HFFc6 (cell line): ENCODE measurements at places on chromosomes 6 and 20. TPM values are rescaled to one million over a fixed set of nuclear protein-coding genes. Genes with fewer than 3 reads are reported as not detected.

DNA sequence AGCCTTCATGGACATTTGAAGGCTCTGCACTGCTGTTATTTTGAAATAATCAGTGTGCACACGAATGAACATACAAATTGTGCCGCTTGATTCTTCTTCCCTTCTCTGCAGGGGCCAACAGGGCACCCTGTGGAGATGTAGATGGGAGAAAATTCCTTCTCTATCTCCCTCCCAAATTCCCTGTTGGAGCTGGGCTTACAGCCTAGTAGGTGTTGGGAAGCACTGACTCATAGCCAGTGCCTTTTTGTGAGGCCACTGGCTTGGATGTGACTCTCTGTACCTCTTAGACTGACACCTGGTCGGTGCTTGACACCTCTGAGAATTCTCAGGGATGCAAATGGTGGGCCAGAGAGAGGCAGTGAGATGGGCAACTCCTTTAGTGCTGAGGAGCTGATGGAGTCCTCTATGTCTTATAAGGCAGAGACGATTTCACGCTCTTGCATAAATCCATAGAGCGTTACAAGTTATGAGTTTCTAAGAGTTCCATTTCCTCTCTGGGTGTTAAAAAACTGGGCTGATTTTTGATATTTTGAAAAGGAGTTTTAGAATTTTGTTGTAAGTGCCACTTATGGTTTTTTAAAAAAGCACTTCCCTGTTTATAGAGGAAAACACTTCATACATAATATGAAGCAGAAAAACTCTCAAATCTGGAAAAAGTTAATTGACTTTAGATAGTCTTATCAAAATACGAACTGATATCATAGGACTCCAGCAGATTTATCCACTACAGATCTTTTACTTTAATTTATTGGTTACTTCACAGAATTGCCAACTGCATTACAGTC, 89.8 kb upstream of the MAP3K7 start:
- no peak for DNase-seq

- peak; percentile 22 for DNase-seq
Measured at GRCh38 chr6:106334646-106335448, 9.3 kb upstream of the ATG5 start.

GPR6 gene
- not detected in 3 replicates for total RNA-seq

- DNase-seq = no peak
Measured at GRCh38 chr6:47308552-47309290, 984 bp downstream of the TNFRSF21 start.

EYS gene
- total RNA-seq = not detected in 3 replicates

GRCh38 chr20:15612198-15612597, 961.0 kb downstream of the KIF16B start:
- no peak for DNase-seq

TREML2 gene
- total RNA-seq = not detected in 3 replicates

HRH3 gene
- total RNA-seq = not detected in 3 replicates

GRCh38 chr6:155628306-155628705, 172.7 kb upstream of the NOX3 start:
- DNase-seq = no peak

PPP1R3G gene
- total RNA-seq = 0.39 to 1.6 TPM (median 0.73 TPM) in 3 replicates

GRCh38 chr20:52193133-52193532, 1.6 kb upstream of the ZFP64 start:
- DNase-seq = no peak

- DNase-seq = no peak
Measured at GRCh38 chr6:42502990-42503389, 51.3 kb upstream of the TRERF1 start.

HDGFL1 gene
- total RNA-seq = not detected in 3 replicates

- DNase-seq = no peak
Measured at GRCh38 chr6:101413773-101414172, 20.3 kb downstream of the GRIK2 start.

DNA sequence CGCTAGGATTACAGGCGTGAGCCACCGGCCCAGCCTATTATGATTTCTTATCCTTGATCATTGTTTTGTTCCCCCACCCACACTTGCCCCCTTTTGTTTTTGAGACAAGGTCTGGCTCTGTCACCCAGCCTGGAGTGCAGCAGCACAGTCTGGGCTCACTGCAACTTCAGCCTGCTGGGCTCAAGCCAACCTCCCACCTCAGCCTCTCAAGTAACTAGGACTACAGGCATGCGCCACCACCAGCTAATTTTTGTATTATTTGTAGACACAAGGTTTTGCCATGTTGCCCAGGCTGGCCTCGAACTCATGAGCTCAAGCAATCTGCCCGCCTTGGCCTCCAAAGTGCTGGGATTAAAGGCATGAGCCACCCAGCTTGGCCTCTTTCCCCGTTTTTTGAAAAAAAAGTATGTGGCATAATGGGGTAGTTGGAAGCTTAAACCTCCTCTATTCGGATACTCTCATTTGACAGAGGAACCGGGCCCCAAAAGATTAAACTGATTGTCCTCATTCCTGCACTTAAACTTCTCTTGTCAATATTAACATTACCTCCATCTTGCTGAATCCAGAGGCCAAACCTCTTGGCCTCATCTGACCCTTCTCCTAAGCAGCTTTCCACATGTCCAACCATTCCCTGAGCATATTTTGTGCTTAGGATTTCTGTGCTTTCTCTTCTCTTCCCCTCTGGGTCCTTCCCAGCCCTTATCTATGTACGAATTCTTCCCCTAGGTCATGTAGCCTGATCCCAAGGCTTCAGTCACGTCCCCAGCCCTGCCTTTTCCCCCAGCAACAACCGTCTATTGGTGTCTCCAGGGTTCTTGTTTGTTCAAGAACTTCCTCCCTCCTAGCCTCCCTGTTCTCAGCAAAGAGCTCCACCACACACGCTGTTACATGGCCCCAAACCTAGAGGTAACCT, 6.1 kb upstream of the EZR start:
- no peak for DNase-seq

DNA sequence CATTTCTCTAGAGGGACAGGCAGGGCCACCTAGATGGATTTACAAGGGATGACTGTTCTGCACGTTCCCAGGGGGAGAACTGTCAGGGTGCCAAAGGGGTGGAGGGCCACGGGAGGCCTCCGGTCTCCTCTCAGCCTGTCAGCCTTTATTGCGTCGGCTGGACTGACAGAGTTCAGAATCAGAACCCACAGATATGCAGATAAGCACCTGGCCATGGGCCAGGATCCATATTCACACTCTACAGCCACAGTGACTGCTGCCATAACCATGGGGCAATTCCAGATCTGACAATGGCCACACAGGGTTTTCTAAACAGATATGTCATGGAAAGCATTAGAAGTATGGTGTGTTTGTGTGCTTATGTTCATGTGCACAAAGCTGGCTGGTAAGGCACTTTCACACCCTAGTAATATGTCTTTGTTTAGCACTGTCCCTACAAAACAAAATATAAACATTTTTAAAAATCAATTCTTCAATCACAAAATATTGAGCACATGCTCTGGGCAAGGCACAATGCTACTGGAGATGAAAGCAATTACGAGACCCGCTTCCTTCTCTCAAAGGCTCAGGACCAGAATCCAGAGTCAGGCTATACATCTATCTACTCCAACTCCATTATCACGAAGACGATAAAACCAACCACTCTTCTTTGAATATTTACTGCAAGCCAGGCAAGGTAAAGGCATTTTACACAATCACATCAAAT, 29.1 kb downstream of the TRAM2 start:
- DNase-seq = peak; percentile 32

HACE1 gene
- total RNA-seq = 6.4 to 8.8 TPM (median 6.5 TPM) in 3 replicates

DNA sequence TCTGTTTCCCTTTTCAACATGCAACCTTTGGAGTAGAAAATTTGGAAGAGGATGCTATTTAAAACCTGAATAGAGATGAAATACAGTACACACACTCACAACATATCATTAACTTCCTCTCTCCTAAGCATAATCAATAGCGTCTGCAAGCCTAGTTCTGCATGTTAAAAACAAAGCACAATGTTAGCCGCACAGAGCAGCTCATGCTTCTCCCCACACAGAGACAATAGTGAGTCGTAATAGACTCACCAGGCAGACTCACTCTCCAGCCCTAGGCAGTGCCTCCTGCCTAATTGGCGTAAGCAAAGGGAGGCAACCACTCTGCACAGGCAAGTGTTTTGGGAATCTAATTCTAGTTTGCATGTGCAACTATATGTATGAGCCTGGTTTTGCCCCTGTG, 45.8 kb upstream of the ARID1B start:
- peak; percentile 34 for DNase-seq

- no peak for DNase-seq
Measured at GRCh38 chr20:35146299-35146919, 727 bp downstream of the EDEM2 start.
